IPS DF 19.7 (cell line): ENCODE measurements at places on chromosomes 1 and 21.

GRCh38 chr1:246583056-246583440 is 16.8 kb downstream of the CNST start:
- DNase-seq = no peak

GRCh38 chr1:209622841-209623829 is 29.1 kb downstream of the LAMB3 start:
- DNase-seq = no peak

DNA sequence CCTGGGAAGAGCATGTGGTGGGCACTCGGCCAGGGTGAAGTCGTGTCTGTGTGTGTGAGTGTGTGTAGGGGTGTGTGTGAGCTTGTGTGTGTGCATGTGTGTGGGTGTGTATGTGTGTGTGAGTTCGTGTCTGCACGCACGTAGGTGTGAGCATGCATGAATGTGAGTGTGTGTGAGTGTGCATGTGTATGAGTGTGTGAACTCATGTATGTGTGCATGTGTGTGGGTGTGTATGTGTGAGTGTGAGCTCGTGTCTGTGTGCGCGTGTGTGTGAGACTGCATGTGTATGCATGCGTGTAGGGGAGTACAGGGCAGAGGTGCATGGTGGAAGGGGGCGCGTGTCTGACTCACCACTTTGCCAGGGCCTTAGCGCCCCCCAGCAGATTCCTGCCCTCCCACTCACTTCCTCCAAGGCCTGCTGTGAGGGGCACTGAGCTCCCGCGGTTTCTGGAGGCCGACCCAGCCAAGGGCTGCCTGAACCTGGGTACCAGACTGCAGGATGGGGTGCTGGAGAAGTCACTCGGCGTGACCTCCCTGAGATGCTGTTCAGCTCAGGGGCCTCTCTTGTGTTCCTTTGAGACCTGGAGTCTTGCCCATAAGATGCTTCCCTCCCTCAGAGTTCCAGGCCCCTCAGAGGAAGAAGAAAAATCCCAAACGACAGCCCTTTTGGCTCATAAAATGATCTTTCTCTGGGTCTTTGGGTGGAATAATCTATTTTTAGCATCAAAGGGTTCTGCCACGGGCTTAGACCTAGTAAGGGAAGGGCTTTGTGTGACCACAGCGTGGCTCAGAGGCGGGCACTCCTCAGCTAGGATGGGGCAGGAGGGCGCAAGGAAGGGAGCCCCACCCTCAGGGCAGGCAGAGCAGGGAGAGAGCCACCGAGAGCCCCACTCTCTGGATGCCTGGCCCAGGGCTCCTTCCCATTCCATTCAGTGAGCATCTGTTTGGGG is 41.1 kb upstream of the RUNX3 start:
- DNase-seq = no peak

DNA sequence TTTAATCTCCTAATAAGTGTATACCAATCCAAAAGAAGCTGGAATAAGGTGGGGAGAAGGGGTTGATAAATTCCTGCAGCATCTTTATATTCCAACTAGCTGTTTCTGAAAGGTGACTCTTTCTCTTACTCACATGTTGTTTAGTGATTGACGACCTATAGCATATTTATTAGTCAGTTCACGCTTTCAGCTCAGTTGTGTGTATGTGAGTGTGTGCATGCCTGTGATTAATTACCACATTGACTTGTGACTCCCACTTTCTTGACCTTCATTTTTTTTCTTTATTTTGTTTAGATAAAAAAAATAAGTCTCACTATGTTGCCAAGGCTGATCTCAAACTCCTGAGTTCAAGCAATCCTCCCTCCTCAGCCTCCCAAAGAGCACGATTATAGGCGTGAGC is 44.4 kb downstream of the ATP2B4 start:
- DNase-seq = no peak

DNA sequence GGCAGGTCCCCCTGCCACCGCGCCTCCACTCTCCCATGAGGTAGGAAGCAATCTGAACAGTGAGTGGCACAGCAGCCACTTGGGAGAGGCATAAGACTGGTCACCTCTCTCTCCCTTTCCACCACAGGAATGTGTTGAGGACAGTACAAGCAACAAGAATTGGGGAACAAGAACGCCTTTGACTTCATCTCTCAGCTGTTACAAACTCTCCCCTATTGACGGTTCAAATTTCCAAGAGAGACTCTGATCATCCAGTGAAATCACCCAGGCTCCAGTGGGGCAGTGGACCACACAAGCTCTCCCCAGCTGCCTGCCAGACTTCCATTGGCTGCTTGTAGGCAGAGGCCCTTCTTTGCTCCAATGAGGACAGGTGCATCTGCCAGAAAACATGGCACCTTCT is 249.9 kb upstream of the JUN start:
- DNase-seq = no peak

- no peak for DNase-seq
Observed at GRCh38 chr1:147892216-147892615, 10.4 kb upstream of the GJA8 start.

DNA sequence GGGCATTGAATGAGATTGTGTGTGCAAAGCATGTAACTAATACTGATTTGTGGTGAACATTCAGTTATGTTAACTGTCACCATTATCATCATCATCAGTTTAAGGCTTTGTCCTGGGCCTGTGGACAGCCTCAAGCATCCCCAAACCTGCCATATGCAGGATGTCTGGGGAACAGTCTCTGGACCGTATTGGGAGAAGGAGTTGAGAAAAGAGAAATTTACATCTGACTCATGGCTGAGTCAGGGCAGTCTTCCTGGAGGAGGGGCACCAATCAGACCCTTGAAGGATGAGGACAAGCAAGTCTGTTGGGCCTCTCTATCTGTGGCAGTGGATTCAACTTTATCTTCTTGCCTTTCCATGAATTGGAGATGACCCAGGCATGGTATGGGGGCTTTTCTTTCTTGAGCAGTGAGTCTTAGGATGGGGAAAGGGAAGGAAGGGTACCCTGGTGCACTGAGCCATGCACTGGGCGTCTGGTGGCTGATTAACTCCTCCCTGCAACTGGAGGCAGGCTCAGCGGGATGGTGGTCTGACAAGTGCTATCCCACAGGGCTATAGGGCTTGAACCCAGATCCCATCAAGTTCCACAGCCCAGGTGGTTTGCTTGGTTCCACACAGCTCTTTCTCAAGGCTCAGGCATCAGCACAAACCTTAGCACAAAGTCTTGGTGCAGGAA is 2.9 kb downstream of the PADI3 start:
- no peak for DNase-seq

DNA sequence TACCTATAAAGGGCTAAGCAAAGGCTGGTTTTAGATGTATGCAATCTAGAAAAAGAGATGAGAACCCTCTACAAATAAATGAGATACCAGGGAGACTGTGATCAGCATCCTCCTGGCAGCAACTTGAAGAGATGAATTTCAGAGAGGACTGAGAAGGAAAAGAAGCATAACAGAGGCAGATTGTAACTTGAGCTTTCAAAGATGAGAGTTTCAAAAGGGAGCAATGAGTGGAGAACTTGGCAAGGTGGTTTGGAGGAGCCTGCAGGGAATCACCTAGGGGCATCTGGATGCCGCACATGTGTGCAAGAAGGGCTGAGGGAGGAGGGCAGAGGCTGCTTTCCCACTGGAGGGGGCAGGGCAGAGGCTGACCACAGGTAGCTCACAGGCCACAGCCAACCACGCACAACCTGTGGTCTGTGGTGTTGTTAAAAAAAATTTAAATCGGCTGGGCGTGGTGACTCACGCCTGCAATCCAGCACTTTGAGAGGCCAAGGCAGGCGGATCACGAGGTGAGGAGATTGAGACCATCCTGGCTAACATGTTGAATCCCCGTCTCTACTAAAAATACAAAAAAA is 50.2 kb downstream of the PCNX2 start:
- no peak for DNase-seq

GRCh38 chr1:29668551-29669157 is 432.3 kb downstream of the PTPRU start:
- no peak for DNase-seq

GRCh38 chr1:201224666-201225370 is 34.2 kb downstream of the IGFN1 start:
- DNase-seq = no peak

DNA sequence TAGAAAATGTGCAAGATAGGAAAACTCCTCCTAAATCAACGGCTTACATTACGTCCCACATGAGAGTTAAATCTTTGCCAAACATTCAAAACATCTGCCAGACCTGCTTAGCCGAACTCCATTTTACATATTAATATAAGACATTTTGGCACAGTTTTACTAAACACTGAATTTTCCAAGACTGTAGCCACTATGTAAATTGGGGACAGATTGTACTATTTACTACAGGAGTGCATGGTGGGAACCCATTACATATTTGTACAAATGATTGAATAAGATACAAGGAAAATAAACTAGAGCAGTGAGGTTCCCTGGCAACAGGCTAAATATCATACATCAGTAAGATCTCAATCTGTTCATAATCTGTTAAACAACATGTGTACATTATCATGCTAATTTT is 1234.4 kb downstream of the KCNT2 start:
- DNase-seq = no peak

GRCh38 chr1:212752934-212753497 is 38.6 kb downstream of the NSL1 start:
- DNase-seq = no peak

DNA sequence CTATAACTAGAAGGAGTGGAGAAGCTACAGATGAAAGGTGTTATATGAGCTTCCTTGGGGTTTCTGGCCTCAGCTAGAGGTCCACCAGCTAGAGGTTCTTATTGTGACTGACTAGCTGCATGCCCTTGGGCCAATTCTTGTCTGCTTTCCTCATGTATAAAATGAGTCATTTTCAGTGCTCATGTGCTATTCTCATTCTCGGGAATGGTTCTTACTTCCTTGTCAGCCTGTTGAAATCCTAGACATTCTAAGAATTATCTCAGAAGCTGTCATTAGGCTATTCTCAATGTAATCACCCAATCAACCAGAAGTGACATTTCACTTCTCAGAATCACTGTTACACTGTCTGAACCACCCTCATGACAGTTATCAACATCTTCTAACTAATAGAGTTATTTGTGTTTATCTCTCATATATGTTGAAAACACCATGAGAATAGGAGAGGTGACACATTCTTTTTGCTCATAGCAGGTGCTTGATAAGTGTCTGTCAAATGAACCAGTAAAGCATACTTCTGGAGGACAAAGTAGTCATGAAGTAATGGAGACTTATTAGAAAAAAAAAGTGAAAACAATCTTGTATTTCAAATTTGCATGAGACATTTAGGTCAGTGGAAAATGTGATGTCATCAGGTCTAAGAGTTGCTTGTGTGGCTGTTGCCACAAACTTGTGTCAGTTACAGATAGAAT is 122.8 kb upstream of the IVNS1ABP start:
- DNase-seq = no peak

GRCh38 chr1:220407191-220407590 is 120.7 kb upstream of the MARK1 start:
- no peak for DNase-seq

DNA sequence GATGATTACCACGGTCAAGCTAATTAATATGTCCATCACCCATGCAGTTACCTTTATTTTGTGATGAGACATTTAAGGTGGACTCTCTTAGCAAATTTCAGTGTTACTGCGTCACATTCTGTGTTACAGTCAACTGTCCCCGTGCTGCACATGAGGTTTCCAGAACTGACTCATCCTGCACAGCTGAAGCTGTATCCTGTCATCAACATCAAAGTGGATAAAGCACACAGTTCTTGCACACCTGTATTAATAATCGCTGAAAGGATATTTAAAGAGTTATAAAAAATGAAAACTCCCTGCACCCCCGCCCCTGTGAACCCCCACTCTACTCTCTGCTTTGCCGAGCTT is 3.4 kb upstream of the KRTAP10-5 start:
- DNase-seq = no peak

GRCh38 chr1:165551469-165551868 is 7.7 kb downstream of the LRRC52 start:
- no peak for DNase-seq

DNA sequence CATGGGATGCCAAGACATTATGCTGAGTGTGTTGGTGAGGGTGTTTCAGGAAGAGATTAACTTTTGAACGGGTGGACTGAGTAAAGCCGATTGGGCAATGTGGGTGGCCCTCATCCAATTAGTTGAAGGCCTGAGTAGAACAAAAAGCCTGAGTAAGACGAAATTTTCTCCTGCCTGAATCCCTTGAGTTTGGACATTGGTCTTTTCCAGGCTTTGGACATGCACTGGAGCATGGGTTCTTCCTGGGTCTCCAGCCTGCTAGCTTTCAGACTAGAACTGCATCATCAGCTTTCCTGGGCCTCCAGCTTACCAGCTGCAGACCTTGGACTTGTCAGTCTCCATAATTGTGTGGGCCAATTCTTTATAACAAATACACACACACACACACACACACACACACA is 63.6 kb downstream of the NIBAN1 start:
- DNase-seq = no peak

- peak; percentile 83 for DNase-seq
Observed at GRCh38 chr1:226002667-226003501, 3.7 kb upstream of the SDE2 start.

- DNase-seq = no peak
Observed at GRCh38 chr1:212759683-212760082, 31.9 kb downstream of the NSL1 start.

DNA sequence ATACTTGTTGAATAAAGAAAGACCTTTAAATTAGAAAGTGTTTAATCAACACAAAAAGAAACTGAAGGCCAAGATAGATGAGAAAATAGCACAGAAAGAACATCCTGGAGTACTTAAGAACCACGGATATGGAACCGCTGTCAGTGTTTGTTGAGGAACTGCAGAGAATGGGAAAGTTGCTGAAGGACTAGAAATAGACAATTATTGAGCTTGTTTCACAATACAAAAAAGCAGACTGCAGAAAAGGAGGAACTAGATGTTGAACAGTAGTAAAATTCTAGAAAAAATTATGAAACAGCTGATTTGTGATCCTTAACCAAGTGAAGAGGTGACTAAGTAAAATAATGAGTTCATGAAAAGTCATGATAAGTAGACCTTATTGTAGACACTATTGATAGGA is 29.7 kb downstream of the MYSM1 start:
- no peak for DNase-seq

GRCh38 chr1:36989241-36989640 is 45.1 kb downstream of the GRIK3 start:
- DNase-seq = no peak

DNA sequence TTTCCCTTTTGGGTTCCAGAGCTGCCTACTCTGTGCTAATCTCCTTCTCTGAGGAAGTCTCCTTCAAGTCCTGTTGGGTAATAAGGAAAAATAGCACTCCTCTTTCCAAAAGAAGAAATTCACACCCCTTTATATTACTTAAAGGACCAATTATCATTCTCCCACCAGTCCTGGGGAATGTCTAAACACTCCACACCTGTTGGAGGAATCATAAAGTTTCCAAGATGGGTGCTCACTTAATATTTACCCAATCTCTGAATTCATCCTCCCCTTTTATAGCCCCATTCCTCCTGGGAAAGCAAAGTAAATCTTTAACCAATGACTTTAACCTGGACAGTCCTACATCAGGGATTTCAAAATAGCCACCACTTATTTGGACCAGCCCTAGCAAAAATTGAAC is 873.1 kb downstream of the KCNT2 start:
- DNase-seq = no peak
